ENCODE measurements at places on chromosomes 7 and 10. TPM values are rescaled to one million over a fixed set of nuclear protein-coding genes. Genes with fewer than 3 reads are reported as not detected.
A peak's percentile ranks its signal among the peaks of the same experiment; 100 is the strongest.

DNA sequence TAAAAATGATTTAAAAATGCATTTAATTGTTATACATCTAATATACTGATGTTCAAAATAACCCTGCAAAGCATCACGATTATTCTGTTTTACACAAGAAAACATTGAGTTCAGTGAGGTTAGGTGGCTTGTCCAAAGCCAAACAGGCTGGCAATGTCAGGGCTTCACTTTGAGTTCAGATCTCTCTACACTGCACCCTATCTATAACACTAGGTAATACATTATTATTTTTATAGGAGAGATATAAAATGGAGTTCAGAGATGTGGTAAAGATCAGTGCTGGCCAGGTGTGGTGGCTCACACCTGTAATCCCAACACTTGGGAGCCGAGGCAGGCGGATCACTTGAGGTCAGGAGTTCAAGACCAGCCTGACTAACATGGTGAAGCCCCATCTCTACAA is 165.9 kb upstream of the MYO3A start:
- H3K4me3 ChIP-seq, result no peak overlapping the region
- DNase-seq, result no peak
- no peaks in the 10 kb centered on the region for H3K4me1 ChIP-seq

The STRIP2 gene
- 86.6 TPM for total RNA-seq

- no peak overlapping the region for H3K4me3 ChIP-seq
- peak overlapping the region; percentile 14 for H3K27ac ChIP-seq
- no peak for DNase-seq
- no peaks in the 10 kb centered on the region for H3K36me3 ChIP-seq
- H3K27me3 ChIP-seq, result peaks cover 1% of the 10 kb centered on the region
- H3K4me1 ChIP-seq, result no peaks in the 10 kb centered on the region
These were observed 36.0 kb downstream of the DNAJB9 start for GRCh38 chr7:108605559-108606201.

DNA sequence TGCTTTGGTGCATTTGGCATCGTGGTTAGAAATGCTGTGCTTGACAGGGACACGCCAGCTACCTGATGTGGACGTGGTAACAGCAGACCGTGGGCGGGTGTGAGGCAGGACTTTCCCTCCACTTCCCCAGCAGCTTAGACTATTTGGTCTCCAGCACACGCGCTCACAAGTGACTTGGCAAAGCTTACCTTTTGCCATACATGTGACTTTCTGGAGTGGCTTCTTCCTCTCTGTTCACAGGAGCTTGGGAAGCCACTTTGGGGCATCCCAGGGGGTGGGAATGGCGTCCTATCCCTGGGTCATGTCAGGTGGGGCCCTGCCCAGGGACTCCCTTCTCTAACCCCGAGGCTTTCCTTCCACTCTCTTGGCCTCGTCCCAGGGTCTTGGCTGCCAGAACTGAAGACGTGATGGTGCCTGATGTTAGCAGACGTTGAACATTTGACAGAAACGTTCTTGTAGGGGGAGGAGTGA is 228.7 kb upstream of the KLF6 start:
- no peak overlapping the region for H3K4me3 ChIP-seq
- H3K36me3 ChIP-seq, result no peaks in the 10 kb centered on the region
- H3K4me1 ChIP-seq, result peaks cover 14% of the 10 kb centered on the region
- DNase-seq, result peak; percentile 72
- H3K27me3 ChIP-seq, result no peaks in the 10 kb centered on the region

DNA sequence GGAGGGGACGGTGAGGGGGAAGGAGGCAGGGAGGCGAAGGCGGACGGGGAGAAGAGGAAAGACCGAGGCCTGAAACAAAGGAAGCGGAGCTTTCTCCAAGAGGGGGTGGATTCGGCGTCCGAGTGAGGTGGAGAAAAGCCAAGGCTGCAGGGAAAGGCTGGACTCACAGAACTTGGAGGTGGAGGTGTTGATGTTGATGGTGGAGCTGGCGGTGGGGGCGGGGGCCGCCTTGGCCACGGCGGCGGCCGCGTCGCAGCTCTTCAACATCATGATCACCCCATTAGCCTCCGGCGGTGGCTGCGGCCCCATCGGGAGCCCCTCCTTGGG is 578 bp downstream of the CACUL1 start:
- DNase-seq, result peak; percentile 83
- H3K36me3 ChIP-seq, result peaks cover 2% of the 10 kb centered on the region
- H3K27me3 ChIP-seq, result peaks cover 13% of the 10 kb centered on the region
- peaks cover 30% of the 10 kb centered on the region for H3K4me1 ChIP-seq
- peak overlapping the region; percentile 96 for H3K4me3 ChIP-seq

- no peaks in the 10 kb centered on the region for H3K36me3 ChIP-seq
- no peak for DNase-seq
- H3K4me3 ChIP-seq, result no peak overlapping the region
- no peaks in the 10 kb centered on the region for H3K4me1 ChIP-seq
- no peak overlapping the region for H3K27ac ChIP-seq
These were observed 354.5 kb upstream of the ZMIZ1 start for GRCh38 chr10:78714225-78714624.

- no peaks in the 10 kb centered on the region for H3K36me3 ChIP-seq
- H3K27me3 ChIP-seq, result peaks cover 32% of the 10 kb centered on the region
- peak overlapping the region; percentile 84 for H3K4me3 ChIP-seq
- peaks cover 12% of the 10 kb centered on the region for H3K4me1 ChIP-seq
These were observed 1.6 kb downstream of the PDGFA start for GRCh38 chr7:517774-518629.

The VAX1 gene
- not detected for total RNA-seq

The MEIG1 gene
- total RNA-seq, result not detected

GRCh38 chr10:29946614-29946952 is 112.8 kb downstream of the JCAD start:
- DNase-seq, result no peak
- H3K36me3 ChIP-seq, result no peaks in the 10 kb centered on the region
- H3K4me3 ChIP-seq, result no peak overlapping the region
- peaks cover 2% of the 10 kb centered on the region for H3K27me3 ChIP-seq
- no peak overlapping the region for H3K27ac ChIP-seq

DNA sequence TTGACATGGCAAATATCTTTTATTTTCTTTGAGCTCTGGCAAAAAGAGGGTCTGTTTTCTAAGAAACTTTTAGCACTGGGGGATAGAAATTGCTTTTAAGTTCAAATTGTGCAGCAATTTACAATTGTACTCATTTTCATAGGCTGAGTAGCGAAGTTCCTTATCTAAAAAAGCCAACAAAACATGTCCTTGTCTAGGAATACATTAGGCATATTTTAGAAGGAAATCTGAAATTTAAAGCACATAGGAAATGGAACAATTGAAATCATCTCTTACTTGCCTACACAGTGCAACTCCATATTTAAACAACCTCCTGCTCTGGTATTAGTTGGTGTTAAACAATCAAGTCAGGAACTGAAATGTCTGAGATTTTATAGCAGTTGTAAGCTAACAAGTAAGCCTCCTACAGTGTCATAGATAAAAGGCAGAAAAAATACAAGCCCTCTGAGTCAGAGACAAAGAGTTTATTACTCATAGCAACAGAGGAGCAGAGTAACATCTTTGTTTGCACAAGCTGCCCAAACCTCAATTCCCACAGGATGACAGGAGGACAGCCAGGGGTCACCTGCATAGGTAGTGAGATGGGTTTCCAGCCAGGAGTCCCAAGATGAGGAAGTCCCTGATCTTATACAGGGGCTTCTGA is 280.2 kb upstream of the HGF start:
- H3K36me3 ChIP-seq, result no peaks in the 10 kb centered on the region
- H3K27me3 ChIP-seq, result no peaks in the 10 kb centered on the region
- H3K4me3 ChIP-seq, result no peak overlapping the region
- H3K4me1 ChIP-seq, result no peaks in the 10 kb centered on the region
- DNase-seq, result no peak

DNA sequence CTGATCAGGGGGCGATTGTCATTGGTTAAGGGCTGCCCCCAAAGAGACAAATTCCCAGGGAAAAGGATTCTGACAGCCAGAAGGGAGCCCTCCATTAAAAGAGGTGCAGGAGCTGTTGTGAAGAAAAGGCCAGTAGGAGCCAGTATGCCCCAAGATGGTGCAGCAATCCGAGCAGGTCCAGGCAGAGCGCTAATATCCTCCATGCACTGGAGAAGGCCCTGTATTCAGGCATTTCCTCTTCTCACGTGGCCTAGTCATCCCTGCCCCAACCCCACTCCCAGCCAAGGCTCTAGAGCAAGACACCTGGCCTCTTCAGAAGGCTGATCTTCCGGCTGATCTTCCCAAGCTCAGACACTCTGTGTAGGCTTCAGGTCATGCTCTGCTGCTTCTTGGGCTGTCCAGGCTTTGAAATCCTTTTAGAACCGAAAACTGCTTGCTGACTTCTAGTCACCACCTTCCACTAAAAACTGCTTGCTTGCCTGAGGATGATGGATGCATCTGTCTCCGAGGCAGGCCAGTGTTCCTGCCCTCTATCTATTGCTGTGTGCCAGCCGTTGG is 77.4 kb downstream of the CYP26A1 start:
- H3K27ac ChIP-seq, result no peak overlapping the region
- no peak for DNase-seq
- peaks cover 13% of the 10 kb centered on the region for H3K27me3 ChIP-seq
- H3K4me3 ChIP-seq, result no peak overlapping the region
- no peaks in the 10 kb centered on the region for H3K36me3 ChIP-seq
- H3K4me1 ChIP-seq, result peaks cover 8% of the 10 kb centered on the region

DNA sequence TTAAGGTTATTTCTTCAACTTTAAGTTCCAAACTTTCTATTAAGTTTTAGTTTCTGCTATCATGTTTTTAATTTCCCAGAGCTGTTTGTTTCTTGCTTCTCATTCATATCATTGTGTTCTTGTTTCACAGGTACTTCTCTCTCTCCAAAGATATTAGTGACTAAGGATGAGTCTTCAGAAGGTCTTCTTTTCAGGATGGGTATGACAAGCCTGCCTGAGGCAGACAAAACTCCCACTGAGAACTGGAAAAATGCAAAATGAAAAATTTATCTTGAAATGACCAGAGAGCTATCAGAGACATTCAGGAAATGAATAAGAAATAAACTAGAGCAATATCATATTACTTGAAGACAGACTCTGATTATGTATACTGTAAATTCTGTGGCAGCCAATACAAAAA is 110.8 kb upstream of the EGFR start:
- no peaks in the 10 kb centered on the region for H3K36me3 ChIP-seq
- no peak for DNase-seq
- no peaks in the 10 kb centered on the region for H3K4me1 ChIP-seq

DNA sequence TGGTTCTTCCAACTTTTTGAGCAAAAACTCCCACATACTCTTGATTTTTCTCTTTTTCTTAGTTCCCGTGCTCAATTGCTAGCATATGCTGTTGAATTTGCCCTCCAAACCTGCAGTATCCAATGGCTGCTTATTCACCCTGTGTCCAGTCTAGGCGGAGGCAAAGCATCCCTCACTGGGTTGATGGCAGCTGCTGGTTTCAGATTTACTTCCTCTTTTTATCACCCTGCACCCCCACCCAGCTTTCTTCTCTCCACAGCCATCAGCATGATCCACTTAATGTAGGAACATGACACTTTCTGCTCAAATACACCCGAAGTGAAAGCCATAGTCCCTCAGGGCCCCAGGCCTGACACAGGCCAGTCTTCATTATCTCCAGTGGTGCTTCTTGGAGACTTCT is 87.6 kb upstream of the ADARB2 start:
- H3K4me3 ChIP-seq, result no peak overlapping the region
- H3K27me3 ChIP-seq, result no peaks in the 10 kb centered on the region
- no peaks in the 10 kb centered on the region for H3K4me1 ChIP-seq
- DNase-seq, result no peak

The PRKAR2B gene
- 0.77 TPM for total RNA-seq

The CCL26 gene
- total RNA-seq, result not detected

The FLNC gene
- 0.09 TPM for total RNA-seq

The SMURF1 gene
- total RNA-seq, result 13.1 TPM

DNA sequence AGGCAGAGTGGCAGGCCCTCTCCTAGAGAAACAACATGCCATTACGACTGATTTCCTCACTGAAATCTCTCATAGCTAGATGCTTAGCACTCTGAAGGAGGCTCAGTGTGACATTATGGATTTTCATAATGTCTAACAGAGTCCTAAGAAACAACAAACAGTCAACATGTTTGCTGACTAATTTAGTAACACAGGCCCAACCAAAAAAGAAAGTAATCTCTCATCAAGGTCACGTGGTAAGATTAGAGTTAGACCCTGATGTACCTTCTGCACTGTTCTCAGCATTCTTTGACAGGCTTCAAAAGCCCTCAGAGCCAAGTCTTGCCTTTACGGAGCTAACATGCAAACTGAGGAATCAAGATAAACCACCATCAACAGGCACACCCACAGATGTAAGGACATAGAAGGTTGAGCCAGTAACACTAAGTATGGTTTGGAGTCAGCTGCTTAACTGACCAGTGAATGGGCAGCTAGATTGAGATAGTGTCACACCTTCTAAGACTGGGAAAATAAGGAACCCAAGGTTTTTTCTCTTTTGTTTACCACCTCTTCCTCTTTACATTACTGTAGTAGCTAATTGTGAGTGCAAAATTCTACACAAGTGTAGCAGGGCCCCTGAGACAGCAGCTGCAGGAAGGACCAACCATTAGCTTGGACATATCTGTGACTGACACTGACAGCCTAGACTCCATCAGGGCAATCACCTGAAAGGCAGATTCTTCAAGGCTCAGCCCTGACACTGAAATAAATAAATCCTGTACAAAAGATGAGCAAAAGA is 15.3 kb upstream of the KCNIP2 start:
- no peaks in the 10 kb centered on the region for H3K27me3 ChIP-seq
- H3K27ac ChIP-seq, result peak overlapping the region; percentile 48
- peaks cover 19% of the 10 kb centered on the region for H3K36me3 ChIP-seq
- DNase-seq, result peak; percentile 65
- peak overlapping the region; percentile 3 for H3K4me3 ChIP-seq

DNA sequence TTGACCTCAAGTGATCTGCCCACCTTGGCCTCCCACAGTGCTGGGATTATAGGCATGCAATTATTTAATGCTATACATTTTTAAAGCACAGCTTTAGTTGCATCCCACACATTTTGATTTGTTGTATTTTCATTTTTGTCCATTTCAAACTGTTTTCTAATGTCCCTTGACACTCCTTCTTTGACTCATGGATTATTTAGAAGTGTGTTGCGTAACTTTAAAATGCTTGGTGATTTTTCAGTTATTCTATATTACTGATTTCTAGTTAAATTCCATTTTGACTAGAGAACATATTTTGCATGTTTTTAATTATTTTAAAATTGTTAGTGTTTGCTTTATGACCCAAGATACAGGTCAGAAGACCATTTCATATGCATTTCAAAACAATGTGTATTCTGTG is 28.8 kb downstream of the EVX1 start:
- H3K36me3 ChIP-seq, result no peaks in the 10 kb centered on the region
- no peaks in the 10 kb centered on the region for H3K27me3 ChIP-seq
- H3K27ac ChIP-seq, result no peak overlapping the region
- no peak for DNase-seq
- no peak overlapping the region for H3K4me3 ChIP-seq

- H3K27ac ChIP-seq, result no peak overlapping the region
- H3K36me3 ChIP-seq, result no peaks in the 10 kb centered on the region
- no peaks in the 10 kb centered on the region for H3K27me3 ChIP-seq
These were observed 4.8 kb upstream of the DMTF1 start for GRCh38 chr7:87147500-87147899.

DNA sequence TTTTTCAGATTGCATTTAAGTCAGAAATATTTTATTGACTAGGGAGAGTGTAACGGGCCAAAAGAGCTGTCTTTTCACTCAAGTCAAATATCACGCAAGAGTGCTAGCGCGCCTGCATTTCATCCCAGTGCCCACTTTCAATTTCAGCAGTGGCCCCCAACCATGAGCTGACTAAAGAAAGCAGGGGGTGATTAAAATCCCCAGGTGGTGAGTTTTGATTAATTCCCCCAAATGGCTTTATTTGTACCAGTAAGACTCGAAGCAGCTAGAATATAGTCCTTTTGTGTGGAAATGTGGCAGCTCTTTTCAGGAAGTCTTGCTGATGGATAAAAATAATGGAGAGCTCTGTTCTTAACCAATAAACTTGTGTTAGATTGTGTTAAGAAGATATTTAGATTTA is 35.3 kb downstream of the TRUB1 start:
- H3K27me3 ChIP-seq, result no peaks in the 10 kb centered on the region
- H3K36me3 ChIP-seq, result peaks cover 20% of the 10 kb centered on the region
- no peak overlapping the region for H3K27ac ChIP-seq
- H3K4me3 ChIP-seq, result no peak overlapping the region
- peaks cover 8% of the 10 kb centered on the region for H3K4me1 ChIP-seq
